ENCODE measurements at places on chromosomes 7 and 10.

GRCh38 chr7:30222515-30223215, 61.7 kb upstream of the ZNRF2 start:
- no peak for DNase-seq

GRCh38 chr10:72218325-72218724, 2.2 kb upstream of the ASCC1 start:
- DNase-seq = no peak

GRCh38 chr7:2567679-2568278, 9.0 kb downstream of the IQCE start:
- no peak for DNase-seq

DNA sequence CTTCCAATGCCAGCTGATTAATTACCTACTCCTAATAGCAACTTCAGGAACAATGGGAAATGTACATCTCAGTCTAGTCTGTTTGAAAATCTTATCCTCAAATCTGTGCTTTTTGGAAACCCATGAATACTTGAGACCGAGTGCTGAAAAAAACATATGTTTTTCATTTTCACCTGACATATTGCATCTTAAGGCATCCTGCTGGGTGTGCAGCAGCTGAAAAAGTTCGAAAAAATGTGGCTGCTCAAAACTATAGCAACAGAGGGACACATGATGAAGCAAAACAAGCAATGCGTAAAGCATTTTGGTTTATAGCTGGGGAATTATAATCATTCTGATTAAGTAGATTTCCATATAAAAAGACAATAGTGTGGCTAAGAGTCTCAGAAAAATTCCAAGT, 218.0 kb downstream of the CREB5 start:
- DNase-seq = no peak

DNA sequence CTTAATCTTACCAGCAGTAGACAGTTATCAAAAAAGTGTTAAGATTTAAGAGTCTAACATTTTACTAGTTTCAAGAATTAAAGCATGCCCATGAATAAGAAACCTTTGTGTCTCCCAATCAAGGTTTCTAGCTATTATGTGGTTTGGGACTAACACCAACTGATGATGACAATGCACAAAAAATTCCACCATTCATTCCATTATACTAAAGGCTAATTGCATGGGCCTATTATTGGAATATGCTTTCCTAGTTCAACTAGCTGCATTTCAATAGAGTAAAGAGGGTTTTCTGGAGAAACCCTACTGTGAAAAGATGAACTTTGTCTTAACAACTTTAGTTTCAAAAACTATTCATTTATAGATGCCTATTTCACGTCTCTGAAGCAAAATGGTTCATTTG, 44.6 kb downstream of the UBE2H start:
- no peak for DNase-seq

GRCh38 chr7:126574276-126575250, 678.2 kb downstream of the GRM8 start:
- no peak for DNase-seq

GRCh38 chr10:111410740-111411139, 333.9 kb downstream of the ADRA2A start:
- no peak for DNase-seq

GRCh38 chr7:156662277-156662676, 21.7 kb downstream of the RNF32 start:
- no peak for DNase-seq

DNA sequence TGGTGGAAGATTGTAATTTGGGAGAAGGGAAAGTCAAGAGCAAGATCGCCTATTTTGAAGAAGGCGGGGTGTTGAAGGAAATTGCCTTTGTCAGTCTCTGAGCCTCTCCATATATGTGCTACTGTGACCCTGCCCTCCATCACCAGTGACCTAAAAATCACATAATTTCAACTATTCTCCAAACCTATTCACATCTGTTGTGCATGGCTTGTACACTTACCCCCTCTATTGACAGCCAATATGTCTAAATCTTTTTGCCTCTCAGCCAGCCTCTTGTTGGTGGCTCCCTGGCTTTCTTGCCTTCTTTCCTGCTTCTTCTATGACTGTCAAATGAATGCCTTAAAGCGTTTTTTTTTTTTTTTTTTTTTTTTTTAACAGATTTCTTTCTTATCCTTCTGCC, 295.6 kb downstream of the AUTS2 start:
- DNase-seq = no peak

- DNase-seq = no peak
Observed at GRCh38 chr7:47943676-47944474, 4.4 kb downstream of the PKD1L1 start.

DNA sequence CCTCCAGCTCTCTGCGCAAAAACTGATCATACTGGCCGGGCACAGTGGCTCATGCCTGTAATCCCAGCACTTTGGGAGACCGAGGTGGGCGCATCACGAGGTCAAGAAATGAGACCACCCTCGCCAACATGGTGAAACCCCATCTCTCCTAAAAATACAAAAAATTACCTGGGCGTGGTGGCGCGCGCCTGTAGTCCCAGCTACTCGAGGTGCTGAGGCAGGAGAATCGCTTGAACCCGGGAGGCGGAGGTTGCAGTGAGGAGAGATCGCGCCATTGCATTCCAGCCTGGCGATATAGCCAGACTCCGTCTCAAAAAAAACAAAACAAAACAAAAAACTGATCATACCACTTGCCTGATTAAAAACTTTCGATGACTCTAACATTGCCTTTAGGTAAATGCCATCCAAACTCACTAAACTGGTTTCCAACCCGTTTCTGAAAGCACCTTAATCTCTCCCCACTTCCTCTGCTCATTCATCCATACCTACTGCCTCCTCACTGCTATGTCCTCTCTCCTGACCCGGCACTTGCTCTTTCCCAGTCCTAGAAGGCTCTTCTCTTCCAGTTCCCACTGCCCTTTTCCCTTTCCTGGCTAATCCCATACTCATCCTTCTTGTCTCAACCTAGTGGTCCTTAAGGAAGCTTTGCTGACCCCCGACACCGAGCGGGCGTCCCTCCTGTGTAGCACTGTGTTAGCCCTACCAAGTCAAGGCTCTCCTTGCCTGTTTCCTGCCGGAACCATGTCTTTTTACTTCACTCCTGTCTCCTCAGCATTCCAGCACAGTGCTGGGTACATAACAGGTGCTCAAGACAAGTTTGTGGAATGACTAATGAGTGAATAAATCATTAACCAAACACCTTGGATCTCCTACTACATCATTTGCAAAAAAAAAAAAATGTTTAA, 686 bp upstream of the MIOS start:
- DNase-seq = no peak

- DNase-seq = no peak
Observed at GRCh38 chr10:101304316-101304715, 49.6 kb upstream of the BTRC start.

GRCh38 chr10:89534826-89535166, 598 bp downstream of the SLC16A12 start:
- no peak for DNase-seq

DNA sequence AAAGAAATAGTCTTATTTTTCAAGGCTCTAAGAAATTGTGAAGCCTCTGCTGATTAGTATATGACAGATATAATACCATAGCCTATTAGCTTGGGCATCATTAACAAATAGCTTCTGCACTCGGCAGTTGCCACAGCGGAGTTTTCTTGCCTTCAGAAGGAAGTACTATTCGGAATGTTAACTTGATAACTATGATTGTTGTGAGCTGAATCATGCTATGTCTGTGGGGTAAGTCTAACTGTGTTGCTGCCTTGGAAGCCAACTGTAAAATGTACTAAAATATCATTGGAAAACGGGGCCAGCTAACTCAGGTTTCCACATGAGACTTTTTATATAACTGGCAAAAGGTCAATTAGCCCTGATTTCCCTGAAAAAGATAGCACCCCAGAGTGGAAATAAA, 93.2 kb downstream of the TWIST1 start:
- DNase-seq = no peak

DNA sequence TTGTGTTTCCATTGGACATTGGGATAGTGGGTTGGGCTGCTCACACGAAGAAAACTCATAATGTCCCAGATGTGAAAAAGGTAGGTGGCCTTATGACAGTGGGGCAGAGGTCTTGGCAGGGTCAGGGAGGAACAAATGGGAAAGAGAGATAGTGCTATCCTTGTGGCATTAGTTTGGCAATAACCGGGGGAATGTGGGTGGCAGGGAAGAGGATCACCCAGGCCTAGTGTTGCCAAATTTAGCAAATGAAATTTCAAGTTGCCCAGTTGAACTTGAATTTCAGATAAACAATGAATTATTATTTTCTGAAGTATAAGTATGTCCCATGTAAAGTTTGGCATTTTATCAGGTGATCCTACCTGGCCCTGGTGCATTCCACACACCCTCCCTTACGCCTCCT, 789 bp downstream of the PDE6C start:
- no peak for DNase-seq

GRCh38 chr7:78985509-78985908, 468.0 kb downstream of the MAGI2 start:
- no peak for DNase-seq

DNA sequence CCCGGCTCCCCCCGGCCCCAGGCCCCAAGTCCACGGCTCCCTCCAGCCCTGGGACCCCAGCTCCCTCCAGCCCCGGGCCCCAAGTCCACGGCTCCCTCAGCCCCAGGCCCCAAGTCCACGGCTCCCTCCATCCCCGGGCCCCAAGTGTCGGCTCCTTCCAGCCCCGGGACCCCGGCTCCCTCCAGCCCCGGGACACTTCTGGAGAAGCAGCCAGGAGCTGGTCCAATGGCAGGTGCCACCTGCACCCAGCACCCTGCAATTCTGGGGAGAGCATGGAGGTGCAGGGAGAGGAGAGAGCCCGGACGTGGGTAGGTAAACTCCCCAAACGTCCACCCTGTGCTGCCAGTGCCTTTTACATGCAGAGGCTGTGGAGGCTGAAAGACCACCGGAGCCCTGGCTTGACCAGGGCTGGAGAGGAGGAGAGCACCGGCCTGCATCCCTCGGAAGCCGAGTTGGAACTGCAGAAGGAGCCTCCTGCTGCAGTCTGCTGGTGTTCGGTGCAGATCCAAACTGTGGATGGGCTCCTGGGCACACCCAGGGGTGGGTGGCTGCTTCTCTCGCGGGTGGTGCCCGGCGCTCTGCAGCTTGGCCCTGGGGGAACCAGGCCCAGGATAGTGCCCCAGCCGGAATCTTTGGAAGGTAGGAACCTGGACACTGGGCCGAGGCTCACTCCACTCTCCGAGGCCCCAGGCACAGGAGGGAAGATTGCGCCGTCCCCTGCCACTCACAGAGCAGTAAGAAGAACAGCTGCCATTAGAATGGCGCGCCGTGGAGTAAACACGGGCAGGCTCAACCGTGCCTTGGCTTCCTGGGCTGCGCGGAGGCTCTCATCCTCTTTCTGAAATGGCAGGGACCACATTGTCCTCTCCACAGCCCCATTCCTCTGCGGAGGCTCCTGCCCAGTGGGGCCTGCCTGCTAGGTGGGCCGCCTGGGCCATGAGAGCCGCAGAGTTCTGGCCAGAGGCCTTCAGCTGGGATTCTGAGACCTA, 14.7 kb downstream of the SHH start:
- no peak for DNase-seq

DNA sequence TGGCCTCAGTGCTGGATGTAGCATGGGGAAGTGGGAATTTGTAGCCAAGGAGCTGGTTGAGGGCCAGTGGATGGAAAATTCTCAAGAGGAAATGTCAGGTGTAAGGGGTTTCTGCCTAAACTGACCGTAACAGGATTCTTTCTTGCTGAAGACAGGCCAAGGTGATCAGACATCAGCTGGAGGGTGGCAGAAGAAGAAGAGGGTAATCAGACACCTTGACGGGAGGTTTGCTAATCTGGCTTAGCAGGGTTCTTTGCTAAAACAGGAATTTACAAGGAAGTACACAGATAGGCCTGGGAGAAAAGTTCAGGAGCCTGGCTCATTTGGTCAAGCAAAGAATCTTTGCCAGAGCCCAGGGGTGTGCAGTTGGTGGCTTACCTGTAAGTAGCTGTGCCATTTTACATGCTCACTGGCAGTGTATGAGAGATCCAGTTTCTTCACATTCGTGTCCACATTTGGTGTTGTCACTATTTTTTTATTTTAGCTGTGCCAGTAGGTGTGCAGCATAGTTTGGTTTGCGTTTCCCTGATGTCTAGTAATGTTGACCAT, 73.7 kb downstream of the BMPR1A start:
- DNase-seq = no peak

GRCh38 chr7:46282155-46282554, 361.1 kb upstream of the IGFBP3 start:
- no peak for DNase-seq

GRCh38 chr10:7474388-7474787, 63.6 kb upstream of the SFMBT2 start:
- DNase-seq = no peak

GRCh38 chr10:122521011-122521410, 39.5 kb upstream of the DMBT1 start:
- no peak for DNase-seq

DNA sequence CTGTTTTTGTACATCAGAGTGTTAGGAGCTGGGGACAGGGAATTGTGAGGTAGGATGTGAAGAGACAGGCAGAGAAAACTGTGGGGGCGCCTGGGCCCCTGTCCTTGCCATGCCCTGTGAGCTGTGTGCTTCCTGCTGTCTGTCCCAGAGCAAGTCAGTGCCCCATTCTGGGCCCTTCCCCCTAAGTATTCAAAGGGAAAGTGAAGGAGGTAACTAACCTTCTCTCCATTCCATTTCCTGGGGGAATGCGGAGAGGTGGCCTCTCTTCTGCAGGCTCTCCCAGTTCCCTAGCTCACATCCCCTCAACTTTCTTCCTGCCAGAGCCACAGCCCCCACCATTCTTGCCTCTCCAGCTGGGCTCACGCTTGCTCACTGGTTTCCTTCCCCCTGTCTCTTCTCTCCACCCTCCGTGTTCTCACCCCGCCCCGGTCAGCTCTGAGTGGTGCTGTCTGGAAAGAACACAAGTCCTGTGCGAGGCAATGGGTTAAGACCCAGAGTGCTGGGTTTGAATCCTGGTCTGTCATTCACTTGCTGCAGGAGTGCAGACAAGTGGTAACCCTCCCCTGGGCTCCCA, 9.7 kb upstream of the VSIR start:
- DNase-seq = no peak
